ENCODE measurements at places on chromosomes 7 and 10. TPM values are rescaled to one million over a fixed set of nuclear protein-coding genes. Genes with fewer than 3 reads are reported as not detected.
A peak's percentile ranks its signal among the peaks of the same experiment; 100 is the strongest.

DNA sequence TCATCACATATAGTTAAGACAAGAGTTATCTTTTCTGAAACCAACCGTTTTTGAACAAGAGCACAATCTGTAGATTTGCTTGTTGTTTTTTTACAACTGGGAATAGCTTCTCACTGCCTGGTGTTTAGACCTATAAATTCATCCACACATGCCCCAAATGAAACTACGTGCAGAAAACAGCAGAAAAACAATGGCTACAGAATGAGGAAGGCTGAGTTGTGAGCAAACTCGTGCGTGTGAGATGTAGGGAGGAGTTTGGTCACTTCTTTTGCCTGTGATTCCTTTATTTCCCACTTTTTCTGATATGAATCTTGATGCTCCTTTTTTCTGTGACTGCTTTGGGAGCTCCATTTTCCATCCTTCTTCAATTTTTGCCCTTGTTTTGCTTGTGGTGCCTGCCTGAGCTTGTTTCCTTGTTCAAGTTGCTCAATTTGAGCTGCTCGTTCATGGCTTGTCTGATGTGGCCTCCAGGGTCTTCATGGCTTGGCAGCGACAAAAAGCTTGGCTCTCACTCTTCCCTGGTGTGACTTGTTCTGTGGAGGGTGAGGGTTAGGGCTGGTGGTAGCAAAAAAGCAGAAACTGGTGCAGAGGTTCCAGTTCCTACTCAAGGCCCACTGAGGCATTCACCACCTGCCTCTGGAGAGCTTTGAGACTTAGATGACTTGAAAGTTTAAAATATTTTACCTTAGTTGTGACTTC lies 76.9 kb downstream of the ZNF365 start:
- DNase-seq: no peak

The MRLN gene
- polyA plus RNA-seq: 0.77 TPM

The LRRTM3 gene
- polyA plus RNA-seq: 5.2 TPM

The PRLHR gene
- not detected for polyA plus RNA-seq

The KIAA1549 gene
- polyA plus RNA-seq: 12.2 TPM

The TMEM176A gene
- 130 TPM for polyA plus RNA-seq

The NKX1-2 gene
- 0.01 TPM for polyA plus RNA-seq

DNA sequence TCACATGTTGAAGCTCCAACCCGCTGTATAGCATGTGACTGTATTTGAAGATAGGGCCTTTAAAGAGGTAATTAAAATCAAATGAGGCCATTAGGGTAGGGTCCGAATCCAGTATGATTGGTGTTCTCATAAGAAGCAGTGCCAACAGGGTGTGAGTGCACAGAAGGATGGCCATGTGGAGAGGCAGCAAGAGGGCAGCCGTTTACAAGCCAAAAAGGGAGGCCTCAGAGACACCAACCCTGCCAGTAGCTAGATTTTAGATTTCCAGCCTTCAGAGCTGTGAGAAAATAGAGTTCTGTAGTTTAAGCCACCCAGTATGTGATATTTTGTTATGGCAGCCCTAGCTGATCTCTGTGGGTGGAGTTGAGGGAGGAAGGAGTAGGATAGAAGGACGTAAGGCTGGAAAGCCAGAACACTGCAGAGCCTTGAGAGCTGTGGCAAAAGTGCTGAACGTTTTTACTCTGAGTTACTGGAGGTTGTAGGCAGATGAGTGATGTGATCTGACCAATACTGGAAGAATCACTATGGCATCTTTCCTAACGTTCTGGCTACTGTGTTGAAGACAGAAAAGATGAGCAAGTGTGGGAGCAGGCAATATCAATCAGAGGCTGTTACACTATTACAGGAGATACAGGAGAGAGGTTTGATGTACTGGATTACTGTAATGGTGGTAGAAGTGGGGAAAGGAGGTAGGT lies 334.9 kb downstream of the ELMO1 start:
- no peak for DNase-seq

DNA sequence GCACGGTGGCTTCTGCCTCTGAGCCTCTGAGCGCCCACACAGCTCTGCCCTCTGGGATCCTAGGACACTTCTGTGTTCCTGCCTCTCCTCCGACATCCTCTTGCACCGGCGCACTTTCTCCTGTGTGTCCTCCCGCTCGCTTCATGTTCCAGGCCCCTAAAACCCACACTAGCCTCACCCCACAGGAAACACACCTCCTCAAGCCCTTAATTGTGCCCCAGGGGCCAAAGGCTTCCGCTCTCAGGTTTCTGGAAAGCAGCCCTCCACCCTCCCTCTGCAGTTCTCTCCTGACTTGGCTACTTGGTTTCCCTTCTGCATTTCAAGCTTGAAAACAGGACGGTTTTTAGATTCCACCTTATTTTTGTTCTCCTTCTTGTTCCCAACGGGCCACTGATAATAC lies 7.3 kb downstream of the GFRA1 start:
- no peak for DNase-seq

The KLF14 gene
- polyA plus RNA-seq: 0.77 TPM

- no peak for DNase-seq
Observed at GRCh38 chr10:92124020-92124419, 166.9 kb downstream of the CPEB3 start.

The NCF1 gene
- 1.6 TPM for polyA plus RNA-seq

The HOXA3 gene
- 36.2 TPM for polyA plus RNA-seq

The PVRIG gene
- polyA plus RNA-seq: 4.7 TPM

The HMX2 gene
- 2.0 TPM for polyA plus RNA-seq

GRCh38 chr10:27558612-27559020 lies 54.5 kb downstream of the RAB18 start:
- peak; percentile 20 for DNase-seq

GRCh38 chr7:140249036-140249806 lies 72.4 kb upstream of the KDM7A start:
- DNase-seq: no peak

GRCh38 chr10:132027423-132027983 lies 38.2 kb upstream of the JAKMIP3 start:
- no peak for DNase-seq

DNA sequence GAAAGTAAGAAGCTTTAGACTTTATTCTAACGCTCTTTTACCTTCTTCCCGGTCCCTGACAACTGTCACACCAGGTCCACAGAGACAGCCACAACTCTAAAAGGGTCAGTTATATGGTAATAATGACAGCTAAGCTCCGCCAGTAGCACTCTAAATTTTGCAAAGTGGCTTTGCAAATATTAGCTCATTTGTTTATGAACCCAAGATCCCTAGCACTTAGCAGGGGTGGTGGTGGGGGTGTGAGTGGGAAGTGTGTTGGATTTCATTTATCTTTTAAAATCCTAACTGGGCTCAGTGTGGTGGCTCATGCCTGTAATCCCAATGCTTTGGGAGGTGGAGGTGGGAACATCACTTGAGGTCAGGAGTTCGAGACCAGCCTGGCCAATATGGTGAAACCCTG lies 34.8 kb upstream of the SDK1 start:
- DNase-seq: no peak

GRCh38 chr10:93879273-93879672 lies 14.5 kb upstream of the SLC35G1 start:
- no peak for DNase-seq

DNA sequence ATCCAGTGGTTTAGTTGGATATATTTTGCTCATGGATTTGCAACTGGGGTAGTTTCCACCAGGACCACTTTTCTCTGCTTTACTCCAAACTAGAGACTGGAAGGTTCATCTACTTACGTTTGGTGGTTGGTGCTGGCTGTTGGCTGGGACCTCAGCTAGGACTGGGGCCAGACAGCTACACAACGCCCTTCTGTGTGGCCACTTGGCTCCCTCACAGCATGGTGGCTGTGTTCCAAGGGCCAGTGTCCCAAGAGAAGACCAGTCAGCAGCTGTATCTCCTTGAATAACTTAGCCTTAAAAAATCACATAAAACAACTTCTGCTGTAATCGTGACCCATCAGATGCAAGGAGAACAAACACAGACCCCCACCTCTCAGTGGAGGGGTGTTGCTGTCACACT lies 4.2 kb upstream of the KCNH2 start:
- no peak for DNase-seq

- DNase-seq: no peak
Observed at GRCh38 chr7:50607524-50608125, 42.4 kb upstream of the DDC start.
